ENCODE measurements at places on chromosomes 3 and 15.

- no peak for DNase-seq
Observed at GRCh38 chr3:130975251-130975650, 51.4 kb downstream of the ASTE1 start.

DNA sequence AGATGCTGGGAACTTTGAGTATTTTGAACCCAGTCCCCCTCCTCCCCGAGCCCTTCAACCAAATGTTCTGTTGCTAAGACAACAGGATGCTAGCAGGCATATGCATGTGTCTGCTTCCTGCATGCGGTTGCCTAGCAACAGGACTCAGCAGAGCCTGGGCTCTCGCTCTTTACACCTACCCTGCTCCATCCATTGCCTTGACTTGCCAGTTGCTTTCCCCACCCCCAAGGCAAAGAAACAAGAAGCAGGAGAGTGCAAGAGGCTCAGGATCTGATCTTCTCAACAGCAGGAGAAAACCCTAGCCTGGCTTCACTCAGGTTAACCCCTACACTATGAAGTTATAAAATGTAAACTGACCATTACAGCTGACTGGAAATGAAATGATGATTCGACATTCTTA lies 393.0 kb downstream of the IGSF11 start:
- peak; percentile 72 for DNase-seq

- peak; percentile 47 for DNase-seq
Observed at GRCh38 chr3:6142707-6143106, 718.2 kb upstream of the GRM7 start.

GRCh38 chr3:189013224-189013888 lies 158.4 kb upstream of the TPRG1 start:
- no peak for DNase-seq

DNA sequence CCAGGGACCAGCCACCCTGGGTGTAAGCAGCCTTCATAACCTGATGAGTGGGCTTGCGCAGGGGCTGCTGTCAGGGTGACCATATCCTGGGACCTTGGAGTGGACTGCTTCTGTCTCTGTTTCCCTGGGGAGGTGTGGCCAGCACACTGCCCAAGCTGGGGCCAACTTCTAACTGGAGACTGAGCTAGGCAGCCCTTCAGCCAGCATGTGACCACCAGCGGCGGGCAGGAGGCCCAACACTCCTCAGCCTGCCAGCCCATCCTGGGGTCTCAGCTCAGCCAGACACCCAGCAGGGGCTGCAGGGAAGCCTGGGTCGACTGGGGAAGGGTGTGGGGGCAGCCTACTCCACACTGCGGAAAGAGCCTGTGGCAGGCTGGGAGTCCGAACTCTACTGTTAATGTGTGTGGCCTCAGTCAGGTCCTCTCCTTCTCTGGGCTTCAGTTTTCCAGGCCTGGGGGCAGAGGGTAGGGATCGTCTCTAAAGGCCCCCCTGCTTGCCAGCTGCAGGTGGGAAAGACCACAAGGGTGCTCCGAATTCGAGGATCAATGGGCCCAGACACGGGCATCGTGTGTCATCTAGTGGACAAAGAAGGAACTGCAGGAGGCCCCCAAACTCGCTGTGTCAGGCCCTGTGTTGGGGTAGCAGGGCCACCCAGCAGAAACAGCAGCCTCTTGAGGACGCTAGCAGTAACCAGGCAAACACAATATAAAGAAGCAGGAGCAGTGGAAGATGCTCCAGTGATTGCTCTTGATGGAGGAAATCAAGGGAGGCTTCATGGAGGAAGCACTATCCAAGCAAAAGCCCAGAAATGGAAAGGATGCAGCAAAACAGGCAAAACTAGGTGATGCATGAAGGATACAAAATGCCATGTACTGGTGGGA lies 2.0 kb upstream of the SEMA3G start:
- DNase-seq, result no peak

DNA sequence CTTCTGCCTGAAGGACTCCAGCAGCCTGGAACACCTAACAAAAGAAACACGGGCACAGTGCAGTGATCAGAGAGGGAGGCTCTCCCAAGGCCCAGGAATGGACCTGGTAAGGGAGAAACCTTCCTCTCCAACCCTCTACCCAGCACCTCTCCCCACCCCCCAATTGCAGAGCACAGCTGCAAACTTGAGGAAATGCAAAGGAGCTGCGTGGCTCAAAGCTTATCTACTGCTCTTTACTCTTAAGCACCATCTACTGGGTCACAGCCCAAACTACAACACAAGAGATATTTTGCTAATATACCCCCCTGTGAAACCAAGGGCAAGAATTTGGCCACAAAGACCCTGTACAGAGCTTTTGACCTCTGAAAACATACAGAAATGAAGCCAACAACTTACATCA lies 328.3 kb downstream of the OXSM start:
- DNase-seq, result no peak

Measured in putamen (tissue), 1 donor.